M059J (cell line): ENCODE measurements at places on chromosomes 3 and 15. TPM values are rescaled to one million over a fixed set of nuclear protein-coding genes. Genes with fewer than 3 reads are reported as not detected.

DNA sequence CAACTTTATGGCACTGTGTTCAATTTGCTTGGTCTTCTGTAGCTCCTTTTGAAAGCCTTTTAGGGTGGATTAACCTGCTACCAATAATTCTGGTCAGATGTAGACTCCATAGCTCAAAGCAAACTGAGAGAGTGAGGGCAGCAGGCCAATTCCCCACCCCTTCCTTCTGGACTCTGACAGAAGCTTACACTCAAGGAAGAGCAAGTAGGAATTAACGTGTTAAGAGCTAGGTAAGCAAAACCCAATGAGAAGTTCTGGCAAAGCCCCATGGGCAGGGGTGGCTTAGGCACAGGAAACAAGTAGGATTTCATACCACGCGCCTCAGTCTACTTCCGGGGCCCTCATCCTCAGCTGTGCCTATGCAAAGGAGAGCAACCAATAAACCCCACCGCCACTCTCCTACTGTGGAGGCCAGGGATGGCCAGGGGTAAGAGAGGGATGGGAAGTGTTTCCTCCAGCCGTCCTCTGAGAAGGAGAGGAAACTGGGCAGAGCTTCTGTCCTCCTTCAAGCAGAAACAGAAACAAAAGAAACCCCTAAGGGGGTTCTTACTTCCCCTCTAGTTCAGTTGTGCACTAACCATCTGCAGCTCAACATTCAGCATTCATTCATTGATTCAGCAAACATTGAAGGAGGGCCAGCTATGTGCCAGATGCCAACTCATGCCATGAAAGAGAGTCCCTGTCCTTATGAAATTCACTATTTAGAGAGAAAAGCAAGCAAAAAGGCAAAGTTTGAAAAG is 12.6 kb downstream of the CCR5 start:
- DNase-seq = no peak

GRCh38 chr3:45974686-45975085 is 20.9 kb downstream of the FYCO1 start:
- DNase-seq = no peak

- DNase-seq = peak; percentile 87
Measured at GRCh38 chr3:17810759-17811158, 68.3 kb upstream of the TBC1D5 start.

The WDR72 gene
- not detected in 2 replicates for total RNA-seq

The PPP2R3A gene
- total RNA-seq = 22.2 and 22.5 TPM in 2 replicates

The SPATA12 gene
- 0.07 TPM in 1 of 2 replicates, not detected in the other for total RNA-seq

The GOLGA6D gene
- not detected in 2 replicates for total RNA-seq

The ZNF501 gene
- total RNA-seq = 0.37 and 3.1 TPM in 2 replicates

The WNT5A gene
- total RNA-seq = 92.8 and 113 TPM in 2 replicates
